Gastroesophageal sphincter (tissue), 4 donors: ENCODE measurements at places on chromosomes 16 and 17. TPM values are rescaled to one million over a fixed set of nuclear protein-coding genes. Genes with fewer than 3 reads are reported as not detected.

GRCh38 chr17:11608396-11608795 is 10.1 kb downstream of the DNAH9 start:
- peak; percentile 87 for ATAC-seq

Gene FLYWCH2
- 21.9 TPM for total RNA-seq

Gene CA7
- not detected for total RNA-seq

Gene ALOX12B
- total RNA-seq: 0.17 TPM

Gene FKBP10
- 40.0 TPM for total RNA-seq

DNA sequence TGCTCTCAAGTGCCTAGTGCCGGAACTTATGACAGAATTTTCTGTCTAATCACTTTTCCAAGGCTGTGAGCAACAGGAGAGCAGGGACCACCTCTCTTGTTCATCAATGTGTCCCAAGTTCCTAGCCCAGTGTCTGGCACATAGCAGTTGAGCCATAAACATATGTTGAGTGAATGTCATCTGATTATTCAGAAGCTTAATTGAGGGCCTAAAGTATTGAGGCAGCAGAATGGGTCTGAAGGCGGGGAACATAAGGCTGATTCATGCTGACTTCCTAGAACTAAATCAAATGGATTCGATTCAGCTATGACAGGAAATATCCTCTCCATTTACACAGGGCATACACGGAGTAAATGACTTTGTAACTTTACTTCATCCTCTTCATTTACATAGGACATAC is 438.0 kb upstream of the ZFHX3 start:
- no peak for ATAC-seq

- ATAC-seq: no peak
These were observed 20.1 kb downstream of the WFDC1 start for GRCh38 chr16:84314814-84315213.

GRCh38 chr17:37167756-37168155 is 208.0 kb upstream of the C17orf78 start:
- ATAC-seq: no peak

Gene SEC14L5
- 1.3 TPM for total RNA-seq

DNA sequence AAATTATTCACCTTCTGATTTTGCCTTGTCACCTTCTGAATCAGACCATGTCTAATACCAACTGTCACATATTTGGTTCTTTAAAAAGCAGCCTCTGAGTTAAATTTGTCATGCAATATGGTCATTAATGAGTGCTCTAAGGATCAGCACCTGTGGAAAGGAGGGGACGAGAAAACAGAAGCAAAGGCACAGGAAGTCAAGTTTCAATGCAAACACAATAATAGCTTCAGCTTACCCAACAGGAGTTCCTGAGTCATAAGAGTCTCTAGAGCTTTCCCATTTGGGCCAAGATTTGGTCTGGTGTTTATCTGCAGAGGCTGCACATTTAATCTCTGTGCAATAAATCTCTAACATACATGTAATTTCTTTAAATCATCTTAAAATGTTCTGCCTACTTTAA is 889.8 kb downstream of the CDH8 start:
- no peak for ATAC-seq

GRCh38 chr16:85897382-85897781 is 1.6 kb upstream of the IRF8 start:
- ATAC-seq: no peak
